Stimulated activated CD4-positive, alpha-beta T cell treated with anti-CD3 and anti-CD28 coated beads, Interleukin-4, amount 100 ng/mL, for 1 hour (primary cell): ENCODE measurements at places on chromosomes 12 and 14.

- no peak for DNase-seq
These were observed 10.5 kb downstream of the GNPNAT1 start for GRCh38 chr14:52780893-52781292.

- DNase-seq: no peak
These were observed 11.6 kb upstream of the SUPT16H start for GRCh38 chr14:21395450-21395849.

DNA sequence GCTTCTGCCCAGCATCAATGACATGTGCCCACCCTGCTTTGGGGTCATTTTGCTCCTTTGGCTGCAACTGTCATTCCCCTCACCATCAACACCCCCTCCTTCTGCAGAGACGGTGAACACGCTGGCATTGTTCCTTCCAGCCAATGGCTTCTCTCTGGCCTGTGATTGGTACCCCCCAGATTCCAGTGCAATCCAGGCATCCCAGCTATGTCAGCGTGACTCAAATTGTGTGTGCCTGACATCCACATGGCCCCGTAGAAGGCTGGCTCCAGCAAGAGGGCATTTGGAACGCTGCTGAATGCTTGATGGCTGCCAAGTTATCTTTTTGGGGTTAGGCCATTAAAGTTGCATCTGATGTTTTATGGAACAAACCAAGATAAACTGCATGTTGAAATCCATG is 21.0 kb upstream of the CCND2 start:
- no peak for DNase-seq

GRCh38 chr12:6213969-6214368 is 13.8 kb downstream of the CD9 start:
- DNase-seq: no peak

DNA sequence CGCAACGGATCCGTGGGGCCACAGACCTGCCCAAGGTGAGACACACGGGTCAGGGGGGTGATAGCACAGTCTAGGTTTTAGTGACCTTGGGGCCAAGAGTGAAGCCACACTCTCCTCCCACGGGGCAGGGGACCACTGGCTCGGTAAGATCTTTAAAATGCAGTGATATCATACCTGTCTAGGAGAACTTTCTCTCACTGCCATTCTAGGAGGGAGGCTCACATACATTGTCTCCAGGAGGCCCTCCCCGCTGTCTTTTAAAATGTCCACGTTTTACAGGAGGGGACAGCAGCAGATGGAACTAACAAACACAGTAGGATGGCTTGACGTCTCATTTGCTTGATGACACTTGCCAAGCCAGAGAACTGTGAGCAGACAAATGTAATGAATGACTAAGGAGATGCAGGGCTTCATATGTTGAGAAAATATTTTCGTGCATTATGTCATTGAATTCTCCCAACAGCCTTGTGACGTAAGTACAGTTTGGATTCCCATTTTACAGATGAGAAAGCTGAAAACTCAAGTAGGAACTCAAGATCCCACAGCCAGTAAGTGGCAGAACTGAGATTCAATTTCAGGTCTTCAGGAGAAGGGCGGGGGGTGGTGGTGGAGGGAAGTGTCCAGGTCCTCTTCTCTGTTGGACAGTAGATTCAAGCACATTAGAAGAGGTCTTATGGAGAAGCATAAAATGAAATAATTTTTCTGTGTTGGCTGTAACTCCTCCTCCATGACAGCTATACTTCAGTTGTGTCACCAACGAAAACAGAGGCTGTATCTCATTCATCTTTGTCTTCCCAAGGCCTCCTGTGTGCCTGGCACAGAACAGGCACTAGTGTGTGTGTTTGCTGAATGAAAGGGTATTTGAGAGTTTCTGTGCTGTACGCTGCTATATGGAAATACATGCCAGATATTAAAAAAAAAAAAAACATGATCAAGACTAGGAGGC is 2.1 kb downstream of the VASH1 start:
- no peak for DNase-seq

- DNase-seq: no peak
These were observed 38.9 kb downstream of the SERPINA3 start for GRCh38 chr14:94650806-94651805.

DNA sequence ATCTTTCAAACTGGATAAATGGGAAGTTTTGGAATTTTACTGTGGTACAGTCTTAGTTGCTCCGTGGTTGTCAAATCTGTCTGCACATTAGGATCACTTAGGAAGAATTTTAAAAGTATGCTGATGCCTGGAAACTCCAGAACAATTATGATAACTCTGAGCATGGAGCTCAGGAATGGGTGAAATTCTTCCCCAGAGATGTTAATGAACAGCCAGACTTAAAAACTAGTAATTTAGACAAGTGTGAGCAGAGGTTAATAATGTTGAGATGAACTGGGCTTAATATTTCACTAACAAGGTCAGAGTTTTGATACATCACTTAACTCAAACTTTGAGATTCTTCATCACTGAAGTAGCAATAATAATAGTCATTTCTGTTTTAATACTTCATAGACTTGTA is 94.5 kb downstream of the NTS start:
- no peak for DNase-seq

- DNase-seq: peak; percentile 20
These were observed 383.8 kb downstream of the PCNX1 start for GRCh38 chr14:71290960-71291466.

- DNase-seq: no peak
These were observed 40.8 kb upstream of the POC1B start for GRCh38 chr12:89566615-89567014.

DNA sequence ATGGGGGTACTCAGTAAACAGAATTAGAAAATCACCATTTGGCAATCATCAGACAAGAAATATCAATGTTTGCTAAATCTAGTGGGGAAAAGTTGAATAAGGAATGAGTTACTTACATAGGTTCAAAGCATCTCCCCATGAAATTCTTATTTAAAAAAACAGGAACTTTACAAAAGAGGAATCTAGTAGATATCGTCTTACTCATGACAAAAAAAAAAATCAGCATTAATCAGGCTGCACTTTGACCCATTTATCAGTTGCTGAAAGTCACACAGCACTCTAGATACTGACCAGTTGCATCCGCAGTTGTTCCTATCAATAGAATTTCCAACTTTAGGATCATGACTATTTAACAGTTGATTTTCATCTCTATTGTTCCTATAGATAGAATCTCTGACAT is 5.8 kb upstream of the DICER1 start:
- no peak for DNase-seq

DNA sequence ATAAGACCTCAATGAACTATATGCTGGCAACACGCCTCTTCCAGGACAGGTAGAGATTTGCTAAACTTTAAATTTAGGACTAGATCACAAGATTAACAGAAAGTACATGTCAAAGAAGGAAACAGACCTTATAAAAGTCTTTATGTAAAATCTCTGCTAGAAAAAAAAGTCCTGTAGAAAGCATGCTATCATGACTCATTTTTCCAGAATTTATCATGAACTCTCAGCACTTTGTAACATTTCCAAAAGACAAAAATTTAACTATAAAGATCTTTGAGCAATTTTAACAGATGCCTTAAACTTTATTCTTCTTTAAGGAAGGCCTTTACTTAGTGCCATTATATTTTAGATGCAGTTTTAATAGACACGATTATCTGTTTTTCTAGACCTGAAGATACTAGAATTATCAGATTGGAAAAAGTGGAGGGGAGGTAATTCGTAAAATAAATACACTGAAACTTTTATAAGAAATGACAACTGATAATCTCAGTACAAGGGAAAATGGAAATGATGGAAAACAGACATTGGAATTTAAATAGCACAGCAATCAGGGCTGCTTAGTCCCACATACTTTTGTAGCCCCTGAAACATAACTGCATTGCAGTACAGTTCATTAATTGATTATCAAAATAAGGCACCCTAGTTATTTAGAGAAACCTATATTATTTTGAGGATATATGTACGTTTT is 92.0 kb downstream of the TTLL5 start:
- no peak for DNase-seq

- no peak for DNase-seq
These were observed 946.2 kb downstream of the BCL11B start for GRCh38 chr14:98325761-98326160.

GRCh38 chr14:96587823-96588385 is 85.7 kb downstream of the PAPOLA start:
- no peak for DNase-seq

- no peak for DNase-seq
These were observed 102.6 kb upstream of the SLCO1C1 start for GRCh38 chr12:20592556-20592955.

GRCh38 chr14:74147571-74147970 is 62.8 kb downstream of the LIN52 start:
- DNase-seq: no peak

DNA sequence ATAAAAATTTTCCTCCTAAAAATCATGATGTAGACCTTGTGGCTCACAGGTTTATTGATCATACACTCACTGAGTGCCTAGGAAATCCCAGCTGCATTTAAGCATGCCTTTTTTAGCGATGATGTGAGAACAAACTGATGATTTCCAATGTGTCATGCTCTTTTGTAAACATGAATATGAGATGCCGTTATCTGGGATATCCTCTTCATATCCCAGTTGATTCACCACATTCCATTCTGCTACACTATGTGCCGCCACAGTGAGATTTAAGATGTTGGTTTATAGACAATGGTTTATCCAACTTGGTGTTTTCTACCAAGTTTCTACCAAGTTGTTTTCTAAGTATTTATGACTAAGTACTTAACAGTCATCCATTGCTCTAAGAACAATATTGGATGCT is 5.2 kb downstream of the OR4E1 start:
- no peak for DNase-seq

GRCh38 chr12:88781909-88782308 is 201.6 kb upstream of the KITLG start:
- no peak for DNase-seq

GRCh38 chr12:108915632-108916133 is 35.8 kb downstream of the DAO start:
- no peak for DNase-seq

GRCh38 chr12:6205144-6205539 is 4.9 kb downstream of the CD9 start:
- no peak for DNase-seq

- no peak for DNase-seq
These were observed 20.3 kb upstream of the PPP2R5E start for GRCh38 chr14:63563370-63564026.

GRCh38 chr12:123478069-123478468 is 20.1 kb downstream of the SNRNP35 start:
- DNase-seq: no peak

DNA sequence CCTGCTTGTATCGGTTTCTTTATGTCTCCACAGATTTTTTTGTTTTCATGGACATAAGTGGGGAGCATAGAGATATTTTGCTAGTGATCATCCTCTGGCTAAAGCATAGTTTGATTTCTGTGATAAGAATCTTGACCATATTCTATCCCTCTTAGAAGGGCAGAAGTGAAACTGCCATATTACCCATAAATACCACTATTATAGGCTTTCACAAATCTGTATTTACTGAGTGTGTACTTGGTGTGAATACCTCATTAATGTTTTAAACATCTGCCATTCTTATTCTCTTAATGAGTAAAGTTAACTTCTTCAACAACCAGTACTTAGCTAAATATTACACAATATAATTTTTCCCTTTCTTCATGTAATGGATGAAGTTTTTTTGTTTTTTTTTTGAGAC is 16.1 kb downstream of the WNK1 start:
- no peak for DNase-seq

DNA sequence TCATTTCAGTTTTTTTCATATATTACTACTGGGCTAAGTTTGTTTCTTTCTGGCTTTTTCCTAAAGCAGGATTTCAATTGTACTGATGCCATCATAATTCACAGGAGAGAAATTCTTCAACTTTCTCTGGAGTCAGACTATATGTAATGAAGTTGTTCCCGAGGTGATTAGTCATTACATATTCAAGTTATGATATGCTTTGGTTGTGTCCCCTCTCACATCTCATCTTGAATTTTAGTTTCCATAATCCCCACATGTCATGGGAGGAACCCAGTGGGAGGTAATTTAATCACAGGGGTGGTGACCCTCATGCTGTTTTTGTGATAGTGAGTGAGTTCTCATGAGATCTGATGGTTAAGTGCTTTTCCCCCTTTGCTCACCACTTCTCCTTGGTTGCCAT is 227.5 kb upstream of the LRIG3 start:
- DNase-seq: no peak

DNA sequence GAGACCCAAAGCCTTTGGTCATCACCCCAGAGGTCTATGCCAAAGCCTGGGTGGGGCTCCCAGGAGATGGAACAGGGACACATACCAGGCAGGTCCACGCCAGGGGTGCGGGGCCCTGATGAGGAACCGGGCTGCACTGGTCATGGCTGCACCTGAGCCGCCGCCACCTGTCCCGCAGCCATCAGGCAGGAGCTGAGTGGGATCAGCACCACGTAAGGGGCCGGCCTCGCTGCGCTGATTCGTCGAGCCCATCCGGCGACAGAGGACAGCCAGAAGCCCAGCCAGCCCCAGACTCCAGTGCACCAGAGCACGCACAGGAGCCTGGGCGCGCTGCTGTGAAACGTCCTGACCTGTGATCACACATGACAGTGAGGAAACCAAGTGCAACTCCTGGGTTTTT is 15.9 kb downstream of the DEGS2 start:
- no peak for DNase-seq

DNA sequence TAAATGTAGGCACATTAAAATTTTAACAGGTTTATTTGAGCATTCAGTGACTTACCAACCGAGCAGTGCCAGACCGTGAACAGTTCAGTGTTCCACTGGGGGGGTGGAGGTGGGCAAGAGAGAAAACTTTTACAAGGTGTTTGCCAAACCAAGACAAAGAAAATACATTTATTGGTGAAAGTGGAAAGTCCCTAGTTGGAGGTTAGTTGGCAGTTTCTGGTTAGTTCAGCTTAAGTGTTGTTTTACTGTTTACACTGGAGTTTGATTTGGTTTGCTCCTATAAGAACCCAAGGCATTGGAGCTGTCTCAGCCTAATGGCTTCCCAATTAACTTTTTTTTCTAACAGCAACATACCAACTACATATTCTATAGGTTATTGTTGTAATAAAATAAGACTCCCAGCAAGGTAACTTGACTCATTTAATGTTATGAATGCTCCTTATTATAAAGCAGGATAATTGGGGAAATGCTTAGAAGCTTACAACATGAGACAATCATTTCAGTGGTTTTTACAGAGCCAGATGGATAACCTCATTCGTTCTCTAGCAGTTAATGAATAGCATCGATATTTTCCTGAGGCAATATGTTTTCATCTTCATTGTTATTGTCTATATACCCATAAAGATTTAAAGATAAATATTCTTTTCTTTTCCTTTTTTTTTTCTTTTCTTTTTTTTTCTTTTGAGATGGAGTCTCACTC is 115.8 kb downstream of the ETNK1 start:
- no peak for DNase-seq

GRCh38 chr12:82474181-82474797 is 116.0 kb downstream of the METTL25 start:
- no peak for DNase-seq

GRCh38 chr14:84991021-84991420 is 538.9 kb upstream of the FLRT2 start:
- DNase-seq: no peak

GRCh38 chr14:68239988-68240771 is 420.6 kb downstream of the RAD51B start:
- DNase-seq: no peak

GRCh38 chr12:32532422-32532821 is 133.1 kb downstream of the FGD4 start:
- DNase-seq: no peak
